Muscle of arm (tissue), 14 donors: ENCODE measurements at places on chromosomes 1 and 21. TPM values are rescaled to one million over a fixed set of nuclear protein-coding genes. Genes with fewer than 3 reads are reported as not detected.

The LCE1A gene
- not detected for polyA plus RNA-seq

The GJB3 gene
- polyA plus RNA-seq = not detected

The C1orf115 gene
- polyA plus RNA-seq = 10.9 TPM

The RNU1-4 gene
- not detected for polyA plus RNA-seq

The KRTAP11-1 gene
- polyA plus RNA-seq = not detected

The FAM72B gene
- polyA plus RNA-seq = 3.0 TPM

- DNase-seq = no peak
Measured at GRCh38 chr1:204615881-204616280, 69.7 kb downstream of the LRRN2 start.

- no peak for DNase-seq
Measured at GRCh38 chr1:209863766-209864485, 36.2 kb downstream of the UTP25 start.

- no peak for DNase-seq
Measured at GRCh38 chr1:31425301-31426081, 12.5 kb downstream of the SERINC2 start.

DNA sequence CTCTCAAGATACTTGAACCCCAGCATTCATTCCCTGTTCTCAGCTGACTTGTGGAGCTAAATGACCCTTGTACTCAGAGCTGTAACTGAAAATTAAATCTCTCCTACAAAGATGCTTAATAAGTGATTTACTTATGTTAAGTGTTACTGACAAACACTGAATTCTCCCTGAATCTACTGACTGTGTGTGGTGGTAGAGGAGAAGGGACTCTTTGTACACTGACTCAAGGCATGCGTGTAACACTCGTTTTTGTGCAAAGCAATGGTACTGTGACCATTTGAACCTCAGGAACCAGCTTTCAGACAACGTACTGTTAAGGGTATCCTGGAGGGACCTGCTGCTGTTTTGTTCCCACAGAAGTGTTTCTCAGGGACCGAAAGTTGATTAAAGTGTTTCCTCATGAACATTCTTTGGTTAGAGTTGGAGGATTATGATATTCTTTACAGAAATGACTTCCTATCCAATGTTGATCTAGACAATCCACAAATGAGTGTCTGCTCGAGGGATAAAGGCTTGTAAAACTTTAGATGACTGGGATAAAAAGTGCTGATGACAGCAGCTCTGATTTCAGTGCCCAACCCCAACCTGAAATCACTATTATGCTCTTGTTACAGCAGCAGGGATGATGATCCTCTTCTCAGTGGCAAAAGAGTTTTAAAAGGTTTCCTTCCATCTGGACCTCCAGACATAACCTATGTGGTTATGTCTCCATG is 12.8 kb downstream of the RGL1 start:
- DNase-seq = no peak

DNA sequence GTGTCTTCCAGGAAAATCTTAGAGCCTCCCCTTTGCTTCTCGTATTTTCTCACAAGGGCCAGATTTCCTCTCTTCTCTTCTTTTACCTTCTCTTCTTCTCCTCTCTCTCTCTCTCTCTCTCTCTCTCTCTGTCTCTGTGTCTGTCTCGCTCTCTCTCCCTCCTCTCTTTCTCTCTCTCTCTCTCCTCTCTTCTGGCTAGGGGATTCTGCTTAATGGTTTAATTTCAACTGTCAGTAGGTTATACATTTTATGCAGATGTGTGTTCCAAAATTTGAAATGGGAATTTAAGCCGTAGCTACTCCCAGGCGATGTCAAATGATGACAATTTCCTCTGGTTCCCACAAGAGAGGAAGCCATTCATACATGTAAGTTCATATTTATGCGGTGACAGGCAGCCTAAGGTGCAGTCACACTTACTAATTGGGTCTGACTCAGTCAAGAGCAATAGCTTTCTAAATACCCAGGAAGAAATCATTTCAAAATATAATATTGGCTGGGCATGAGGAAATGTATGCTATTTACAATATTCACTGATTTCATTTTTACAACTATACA is 1.4 kb downstream of the DSCAM start:
- DNase-seq = no peak

DNA sequence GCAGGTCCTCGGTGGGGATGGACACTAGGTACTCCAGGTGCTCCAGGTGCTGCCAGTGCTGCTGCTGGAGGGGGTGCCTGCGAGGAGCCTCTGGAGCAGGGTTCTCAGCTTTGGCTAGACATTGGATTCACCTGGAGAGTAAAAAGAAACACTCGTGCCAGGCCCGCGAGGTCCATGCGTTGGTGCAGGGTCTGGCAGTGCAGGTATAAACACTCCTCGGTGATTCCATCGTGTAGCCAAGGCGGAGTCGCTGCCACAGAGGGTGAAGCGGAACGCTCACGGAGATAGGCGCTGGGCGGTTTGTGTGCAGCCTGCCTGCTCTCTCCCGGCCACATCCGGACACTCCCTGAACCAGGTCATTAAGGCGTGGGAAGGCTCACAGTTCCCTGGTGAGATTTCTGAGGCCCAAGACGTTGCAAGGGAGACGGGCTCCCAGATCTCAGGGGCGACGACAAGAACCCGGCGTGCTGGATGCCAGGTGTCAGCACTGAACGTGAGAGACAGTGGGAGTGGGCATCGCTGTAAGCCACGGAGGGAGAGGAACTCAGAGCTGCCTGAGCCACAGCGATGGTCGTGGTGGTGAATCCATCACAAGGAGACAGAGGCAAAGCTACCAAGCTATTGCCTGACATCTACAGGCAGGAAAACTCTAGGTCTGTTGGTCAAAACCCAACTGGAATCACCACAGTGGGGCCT is 17.2 kb upstream of the SUMO3 start:
- no peak for DNase-seq

DNA sequence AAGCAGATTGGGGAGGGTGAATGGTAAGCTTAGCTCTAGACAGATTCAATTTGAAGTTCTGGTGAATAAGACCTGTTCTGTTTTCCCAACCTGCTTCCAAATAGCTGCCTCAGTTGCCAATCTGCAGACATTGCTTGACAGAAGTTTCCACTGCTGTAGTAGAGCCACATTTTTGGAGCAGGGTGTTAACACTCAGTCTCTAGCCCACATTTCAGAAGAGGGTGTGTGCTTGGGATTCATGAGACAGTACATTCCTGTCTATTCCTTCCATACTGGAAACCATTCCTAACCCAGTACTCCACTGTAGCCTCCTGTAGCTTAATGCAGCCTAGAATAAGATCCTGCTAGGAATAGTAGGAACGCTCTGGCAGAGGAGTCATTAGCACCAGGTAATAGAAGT is 450.5 kb downstream of the NUF2 start:
- DNase-seq = no peak
